ENCODE measurements at places on chromosomes 2 and 18. TPM values are rescaled to one million over a fixed set of nuclear protein-coding genes. Genes with fewer than 3 reads are reported as not detected.

The CD207 gene
- total RNA-seq = 0.33 TPM

The RGPD4 gene
- not detected for total RNA-seq

The LOXL3 gene
- 7.8 TPM for total RNA-seq

The TMEM178A gene
- 1.9 TPM for total RNA-seq

The PAX8 gene
- under 0.01 TPM for total RNA-seq

The UGT1A9 gene
- total RNA-seq = not detected

- H3K4me3 ChIP-seq = no peak overlapping the region
- DNase-seq = no peak
- no peaks in the 10 kb centered on the region for H3K4me1 ChIP-seq
- H3K27ac ChIP-seq = no peak overlapping the region
These were observed 509.6 kb upstream of the TCF4 start for GRCh38 chr18:56097621-56098020.

- no peak overlapping the region for H3K27ac ChIP-seq
- H3K27me3 ChIP-seq = no peaks in the 10 kb centered on the region
- no peak for DNase-seq
- H3K4me1 ChIP-seq = no peaks in the 10 kb centered on the region
- no peaks in the 10 kb centered on the region for H3K36me3 ChIP-seq
These were observed 653.8 kb downstream of the BCL11A start for GRCh38 chr2:59899692-59900091.

DNA sequence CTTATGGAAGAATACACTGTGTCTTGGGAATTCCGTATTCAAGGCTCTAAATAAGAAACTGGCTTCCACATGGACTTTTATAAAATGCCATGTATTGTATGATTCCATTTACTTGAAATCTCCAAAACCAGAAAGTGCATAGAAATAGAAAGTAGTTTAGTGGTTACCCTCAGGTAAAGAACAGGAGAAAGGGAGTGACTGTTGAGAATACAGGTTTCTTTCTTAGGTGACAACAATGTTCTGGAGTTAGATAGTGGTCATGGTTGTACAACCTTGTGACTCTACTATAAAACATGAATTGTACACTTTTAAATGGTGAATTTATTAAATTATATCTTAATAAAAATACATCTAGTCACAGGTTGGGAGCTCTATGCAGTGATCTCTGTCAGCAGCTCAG is 481.8 kb downstream of the SPAG16 start:
- no peak for DNase-seq
- H3K4me1 ChIP-seq = no peaks in the 10 kb centered on the region
- no peak overlapping the region for H3K27ac ChIP-seq
- no peaks in the 10 kb centered on the region for H3K27me3 ChIP-seq
- H3K4me3 ChIP-seq = no peak overlapping the region

DNA sequence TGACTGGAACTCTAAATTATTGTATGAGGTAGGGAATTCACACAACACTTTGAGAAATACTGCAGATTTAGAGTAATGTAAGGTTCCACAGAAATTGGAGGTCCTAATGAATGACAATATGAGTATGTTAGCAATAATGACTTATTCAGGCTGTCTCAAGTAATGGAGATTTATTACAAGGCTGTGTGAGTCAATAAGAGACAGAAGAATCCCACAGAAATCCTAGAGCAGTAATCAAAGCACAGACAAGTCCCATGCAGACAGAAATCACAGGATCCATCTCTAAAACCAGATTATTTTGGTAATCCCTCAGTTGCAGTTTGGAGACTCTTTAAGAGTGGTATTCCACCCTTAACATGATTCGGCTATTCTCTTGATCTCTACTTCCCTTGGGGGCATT is 83.6 kb downstream of the FAM161A start:
- H3K4me1 ChIP-seq = no peaks in the 10 kb centered on the region
- H3K27ac ChIP-seq = no peak overlapping the region
- no peak for DNase-seq
- H3K4me3 ChIP-seq = no peak overlapping the region

DNA sequence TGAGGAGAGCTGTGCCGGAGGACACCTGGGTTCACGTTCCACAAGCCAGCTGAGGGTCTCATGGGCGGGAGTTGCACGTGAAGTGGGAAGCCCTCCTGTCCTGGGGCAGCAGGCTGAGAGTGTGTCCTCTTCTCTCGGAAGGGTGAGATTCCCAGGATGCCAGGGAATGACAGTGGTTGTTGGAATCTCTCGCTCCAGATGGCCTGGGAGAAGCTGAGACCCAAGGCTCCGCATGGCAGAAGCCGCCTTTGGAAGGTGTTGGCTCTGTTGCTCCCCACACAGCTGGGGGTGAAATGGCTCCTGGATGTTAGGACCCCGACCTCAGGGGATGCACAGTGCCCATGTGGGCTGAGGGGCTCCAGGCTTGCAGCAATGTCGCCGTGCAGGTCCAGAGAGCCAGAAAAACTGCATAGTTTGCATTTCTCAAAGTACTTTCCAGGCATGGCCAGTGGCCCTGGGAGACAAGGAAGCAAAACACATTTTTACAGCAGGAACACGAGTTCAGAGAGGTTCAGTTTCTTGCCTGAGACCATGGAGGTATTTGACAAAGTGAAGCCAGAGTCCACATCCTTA is 153.4 kb downstream of the TMEM18 start:
- no peaks in the 10 kb centered on the region for H3K4me1 ChIP-seq
- DNase-seq = no peak
- H3K27ac ChIP-seq = no peak overlapping the region
- H3K27me3 ChIP-seq = no peaks in the 10 kb centered on the region
- no peaks in the 10 kb centered on the region for H3K36me3 ChIP-seq

DNA sequence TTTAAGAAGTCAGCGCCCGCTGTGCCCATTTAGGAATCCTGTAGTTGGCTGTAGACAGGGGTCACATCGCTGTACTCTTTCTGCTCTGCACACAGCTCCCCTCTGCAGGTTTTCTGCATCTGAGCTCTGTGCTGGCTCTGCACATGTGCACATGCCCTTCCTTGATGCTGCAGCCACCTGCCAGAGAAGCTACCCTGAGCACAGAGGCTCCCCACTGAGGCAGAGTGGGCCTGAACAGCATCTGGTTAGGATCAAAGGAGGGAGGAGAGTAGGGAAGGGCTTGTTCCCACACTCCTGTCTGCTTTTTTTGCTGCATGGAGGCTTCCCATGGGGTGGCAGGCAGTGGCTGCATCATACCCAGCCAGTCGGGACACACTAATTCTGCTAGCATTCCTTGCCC is 238.9 kb downstream of the FHOD3 start:
- no peaks in the 10 kb centered on the region for H3K4me1 ChIP-seq
- H3K36me3 ChIP-seq = no peaks in the 10 kb centered on the region
- H3K27ac ChIP-seq = no peak overlapping the region
- no peaks in the 10 kb centered on the region for H3K27me3 ChIP-seq
- no peak overlapping the region for H3K4me3 ChIP-seq
- no peak for DNase-seq

DNA sequence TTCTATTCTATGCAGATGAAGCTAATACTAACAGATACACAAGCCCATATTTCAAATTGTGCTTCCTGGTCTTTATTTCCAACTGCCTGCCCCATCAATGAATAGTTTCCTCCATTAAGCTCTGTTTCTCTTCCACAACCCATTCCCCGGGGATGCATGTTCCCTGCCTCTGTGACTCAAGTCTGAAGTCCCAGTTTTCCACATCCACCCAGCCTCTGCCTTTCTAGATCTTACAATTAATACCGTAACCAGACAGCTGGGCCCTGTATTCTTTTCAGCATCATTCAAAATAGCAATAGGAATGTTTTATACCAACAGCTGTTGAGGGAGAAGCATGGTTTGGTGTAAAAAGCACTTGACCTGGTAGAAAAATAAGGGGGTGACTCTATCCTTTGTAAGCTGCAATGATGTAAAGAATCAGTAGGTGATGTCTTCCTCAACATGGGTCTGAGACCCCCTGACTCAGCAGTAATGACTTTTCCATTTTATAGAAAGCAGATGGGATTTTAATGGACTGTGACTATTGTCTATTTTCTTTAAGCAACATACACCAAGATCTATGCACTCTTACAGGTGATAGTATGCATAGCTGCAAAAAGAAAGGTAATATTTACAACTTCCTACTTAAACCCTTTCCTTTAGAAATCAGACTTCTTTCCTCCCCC is 46.1 kb upstream of the DAPL1 start:
- no peak overlapping the region for H3K4me3 ChIP-seq
- peaks cover 6% of the 10 kb centered on the region for H3K4me1 ChIP-seq
- no peaks in the 10 kb centered on the region for H3K36me3 ChIP-seq
- no peak overlapping the region for H3K27ac ChIP-seq
- no peak for DNase-seq

DNA sequence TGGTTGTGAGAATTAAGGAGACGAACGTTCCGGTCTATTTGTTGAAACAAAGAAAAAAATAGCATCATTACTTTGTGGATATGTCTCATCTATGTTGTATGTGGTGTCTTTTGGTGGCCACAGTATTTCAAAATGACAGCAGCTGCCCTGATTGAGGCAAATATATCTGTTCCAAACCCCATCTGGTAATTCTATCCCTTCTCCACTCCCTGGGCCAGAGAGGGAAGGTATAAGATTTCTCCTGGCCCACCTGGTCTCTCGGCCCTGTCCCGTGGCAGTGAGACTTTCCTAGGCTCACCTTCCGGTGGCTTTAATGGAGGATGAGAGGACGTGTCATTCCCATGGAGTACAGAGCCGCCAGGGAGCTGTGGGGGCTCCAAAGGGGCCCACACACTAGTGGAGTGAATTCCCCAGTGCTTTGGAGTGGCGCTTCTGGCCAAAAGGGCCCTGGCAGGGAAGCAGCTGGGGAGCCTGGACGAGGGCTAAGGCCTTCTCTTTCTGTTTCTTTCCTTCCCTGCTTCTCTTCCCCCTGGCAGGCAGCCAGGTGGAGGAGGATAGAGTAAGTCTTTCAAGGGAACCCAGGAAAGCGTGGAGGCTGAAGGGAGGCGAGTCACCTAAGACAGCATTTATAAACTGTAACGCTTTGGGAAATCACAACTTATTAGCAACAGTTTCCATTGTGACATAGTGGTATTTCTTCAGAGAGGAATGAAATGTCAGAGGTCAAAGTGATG is 5.6 kb downstream of the FOSL2 start:
- peak overlapping the region; percentile 100 for H3K27ac ChIP-seq
- H3K4me1 ChIP-seq = no peaks in the 10 kb centered on the region
- no peak for DNase-seq
- H3K4me3 ChIP-seq = peak overlapping the region; percentile 20
- H3K36me3 ChIP-seq = no peaks in the 10 kb centered on the region
- no peaks in the 10 kb centered on the region for H3K27me3 ChIP-seq

DNA sequence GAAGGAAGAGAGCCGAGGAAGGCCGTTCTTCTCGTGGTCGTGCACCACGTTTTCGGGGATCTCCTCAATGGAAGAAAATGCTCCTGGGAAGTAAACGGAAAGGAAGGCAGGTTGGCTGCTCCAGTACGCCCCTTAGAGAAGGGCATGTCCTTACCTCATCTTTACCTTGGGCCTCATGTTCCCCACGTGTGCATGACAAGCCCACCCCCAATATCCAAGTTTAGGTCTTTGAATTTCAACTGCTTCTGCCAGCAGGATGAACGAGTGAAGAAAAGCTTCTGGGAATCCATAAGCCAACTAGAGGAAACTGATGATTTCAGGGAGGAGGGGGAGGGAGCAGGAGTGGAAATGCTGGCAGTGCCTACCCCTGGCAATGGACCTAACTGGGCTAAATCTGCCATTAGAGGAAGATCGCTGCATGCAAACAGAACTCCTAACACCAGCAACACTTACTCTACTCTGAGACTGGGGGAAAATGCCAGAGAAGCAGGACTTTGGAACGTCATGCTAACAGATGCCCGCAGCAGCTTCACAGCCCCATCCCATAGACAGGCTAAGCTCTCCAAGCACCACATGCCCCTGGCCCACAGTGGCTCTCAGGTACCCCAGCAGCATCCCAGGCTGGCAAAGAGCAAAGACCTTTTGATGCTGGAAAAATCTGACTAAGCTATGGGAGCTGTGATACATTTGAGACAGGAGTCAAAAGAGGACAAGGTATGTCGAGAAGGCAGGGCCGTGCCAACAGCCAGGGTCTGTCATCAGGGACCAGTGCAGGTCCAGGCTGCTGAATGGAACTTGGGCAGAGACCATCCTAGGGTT is 21.7 kb downstream of the CHST10 start:
- H3K36me3 ChIP-seq = no peaks in the 10 kb centered on the region
- no peak overlapping the region for H3K4me3 ChIP-seq
- H3K4me1 ChIP-seq = no peaks in the 10 kb centered on the region
- H3K27me3 ChIP-seq = no peaks in the 10 kb centered on the region
- no peak overlapping the region for H3K27ac ChIP-seq

GRCh38 chr2:220188031-220188430 is 560.6 kb downstream of the SLC4A3 start:
- no peaks in the 10 kb centered on the region for H3K36me3 ChIP-seq
- no peak overlapping the region for H3K4me3 ChIP-seq
- no peaks in the 10 kb centered on the region for H3K4me1 ChIP-seq
- no peak for DNase-seq
- no peaks in the 10 kb centered on the region for H3K27me3 ChIP-seq
- H3K27ac ChIP-seq = no peak overlapping the region

GRCh38 chr18:68478246-68478645 is 236.7 kb downstream of the TMX3 start:
- H3K4me1 ChIP-seq = no peaks in the 10 kb centered on the region
- H3K27ac ChIP-seq = no peak overlapping the region
- no peaks in the 10 kb centered on the region for H3K27me3 ChIP-seq
- DNase-seq = no peak
- H3K36me3 ChIP-seq = no peaks in the 10 kb centered on the region
- H3K4me3 ChIP-seq = no peak overlapping the region

DNA sequence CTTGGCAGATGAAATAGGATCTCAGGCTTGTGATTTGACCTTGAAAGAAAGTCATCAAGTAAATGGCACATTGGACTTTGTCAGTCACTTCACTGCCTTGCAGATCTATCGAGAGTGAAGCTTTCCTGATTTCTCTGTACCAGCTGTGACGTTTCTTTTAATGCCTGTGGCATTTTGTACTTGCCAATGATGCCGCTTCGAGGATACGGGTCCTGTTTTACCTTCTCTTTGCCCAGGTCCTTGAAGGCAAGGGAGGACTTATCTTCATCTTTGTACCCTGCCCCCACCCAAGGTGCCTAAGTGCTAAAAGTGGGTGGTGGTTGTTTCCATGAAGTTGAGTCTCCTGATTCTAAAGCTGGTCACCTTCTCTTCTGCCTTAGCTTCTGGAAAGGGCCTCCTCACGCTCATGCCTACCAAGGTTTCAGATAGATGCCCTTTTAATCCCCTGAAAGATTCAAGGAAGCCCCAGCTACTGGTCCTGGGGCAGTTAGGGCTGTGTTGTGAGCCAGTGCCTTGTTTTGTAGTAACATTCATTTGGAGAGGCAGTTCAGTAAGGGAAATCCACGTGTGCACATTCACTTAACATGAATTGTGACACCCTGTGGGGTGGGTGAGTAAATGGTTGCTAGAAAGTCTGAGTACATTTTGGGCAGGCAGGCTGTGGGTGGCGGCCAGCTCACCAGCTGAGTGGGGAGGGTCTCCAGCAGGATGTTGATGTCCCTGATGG is 6.1 kb downstream of the LBH start:
- DNase-seq = no peak
- no peaks in the 10 kb centered on the region for H3K36me3 ChIP-seq
- H3K4me3 ChIP-seq = peak overlapping the region; percentile 23
- no peaks in the 10 kb centered on the region for H3K4me1 ChIP-seq

DNA sequence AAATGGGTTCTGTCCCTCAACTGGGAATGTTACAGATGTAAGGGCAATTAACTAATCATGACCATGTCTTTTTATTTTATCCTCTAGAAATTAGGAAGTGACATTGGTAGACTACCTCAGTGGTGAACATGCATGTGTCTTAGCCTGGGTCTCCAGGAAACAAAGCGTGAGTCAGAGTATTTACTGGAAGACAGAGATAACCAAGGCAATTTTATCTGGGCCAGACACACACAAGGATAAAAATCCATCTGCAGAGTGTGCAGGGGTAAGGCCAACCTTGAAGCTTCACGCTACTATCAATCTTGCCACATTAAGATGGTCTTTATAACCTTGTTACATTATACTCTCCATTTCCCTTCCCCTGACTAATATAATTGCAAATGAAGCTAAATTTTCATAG is 487.5 kb downstream of the SUCLG1 start:
- no peaks in the 10 kb centered on the region for H3K27me3 ChIP-seq
- no peak for DNase-seq
- no peak overlapping the region for H3K4me3 ChIP-seq

Measured in breast epithelium (tissue), 4 donors.